ENCODE measurements at places on chromosomes 7 and 10. TPM values are rescaled to one million over a fixed set of nuclear protein-coding genes. Genes with fewer than 3 reads are reported as not detected.

ZNF503 gene
- polyA plus RNA-seq, result 8.4 TPM

TAS2R4 gene
- 0.38 TPM for polyA plus RNA-seq

OR2A5 gene
- not detected for polyA plus RNA-seq

DNA sequence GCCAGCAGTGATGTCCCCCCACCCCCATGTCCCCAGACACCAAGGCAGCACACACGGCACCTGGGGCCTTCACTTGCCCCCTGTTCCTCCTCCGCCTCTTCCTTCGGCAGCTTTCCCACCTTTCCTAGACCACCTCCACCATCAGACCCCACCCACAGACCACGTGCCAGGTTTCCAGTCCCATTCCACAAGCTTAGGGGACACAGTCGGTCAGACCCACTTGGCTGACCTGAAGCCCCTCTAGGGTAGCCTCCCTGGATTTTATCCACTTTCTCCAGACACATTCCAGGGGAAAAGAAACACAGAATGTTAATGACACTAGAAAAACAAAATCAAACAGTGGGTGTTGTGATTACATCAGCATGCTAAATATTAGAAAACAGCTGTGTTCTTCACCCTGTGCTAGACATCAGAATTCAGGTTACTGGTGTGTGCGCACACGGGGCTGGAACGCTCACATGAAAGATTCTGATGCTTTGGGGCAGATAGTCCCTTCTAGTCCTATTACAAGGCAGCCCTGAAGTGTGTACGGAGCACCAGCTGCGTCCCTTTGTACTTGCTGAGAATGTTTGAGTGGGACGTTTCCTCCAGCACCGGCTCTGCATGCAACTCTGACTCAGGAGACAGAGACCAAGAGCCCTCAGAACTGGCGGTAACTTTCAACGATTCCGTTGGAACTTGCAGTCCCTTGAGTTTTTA lies 75.5 kb upstream of the PPP2R2D start:
- DNase-seq, result peak; percentile 8

DNA sequence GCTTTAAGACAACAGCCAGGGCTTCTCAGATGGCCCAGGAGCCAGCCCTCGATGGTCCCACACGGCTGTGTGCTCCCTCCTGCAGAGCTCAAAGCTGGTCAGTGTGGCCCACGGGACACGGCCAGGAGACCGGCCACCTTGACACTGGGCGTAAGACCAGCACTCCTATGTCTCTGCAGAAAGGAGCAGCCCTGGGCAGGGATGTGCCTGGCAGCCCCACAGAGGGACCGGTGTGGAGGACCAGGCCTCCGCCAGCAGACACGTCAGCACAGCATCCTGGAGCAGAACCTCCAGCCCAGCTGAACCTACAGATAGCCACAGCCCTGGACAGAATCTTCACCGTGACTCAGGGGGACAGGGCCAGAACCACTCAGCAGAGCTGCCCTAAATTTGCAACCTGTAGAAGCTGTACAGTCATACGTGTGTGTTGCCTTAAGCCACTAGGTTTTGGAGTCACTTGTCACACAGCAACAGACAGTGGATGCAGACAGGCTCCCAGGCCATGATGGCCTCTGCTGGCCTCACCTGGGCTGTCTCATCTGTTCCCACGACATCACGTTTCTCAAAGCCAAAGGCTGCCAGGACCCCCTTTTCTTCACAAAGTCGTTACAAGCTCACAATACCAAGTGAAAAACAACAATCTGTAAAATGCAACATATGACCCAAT lies 132.4 kb downstream of the DIP2C start:
- DNase-seq, result no peak

DNA sequence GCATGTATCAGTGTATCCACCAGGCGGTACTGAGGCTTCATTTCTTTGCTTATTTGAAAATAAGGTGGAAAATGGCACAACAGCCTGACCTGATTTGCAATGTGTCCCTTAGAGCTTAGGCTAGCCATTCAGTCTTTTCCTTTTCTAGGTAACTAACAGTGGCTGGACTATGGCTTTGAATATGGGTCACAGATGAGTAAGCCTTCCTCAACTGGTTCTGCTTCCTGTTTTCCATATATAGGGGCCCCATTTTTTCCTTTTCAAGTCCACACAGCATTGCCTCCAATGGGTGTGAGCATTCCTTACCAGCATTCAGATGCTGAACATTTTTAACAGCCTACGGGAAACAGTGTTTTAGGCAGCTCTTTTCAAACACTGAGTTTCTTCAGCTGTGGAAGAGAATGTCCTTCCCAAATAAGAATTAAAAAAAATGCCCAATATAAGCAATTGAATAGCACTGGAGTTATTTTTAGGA lies 3.9 kb upstream of the ITGB1 start:
- DNase-seq, result no peak

GRCh38 chr7:157044147-157044687 lies 33.8 kb upstream of the MNX1 start:
- DNase-seq, result no peak

DNA sequence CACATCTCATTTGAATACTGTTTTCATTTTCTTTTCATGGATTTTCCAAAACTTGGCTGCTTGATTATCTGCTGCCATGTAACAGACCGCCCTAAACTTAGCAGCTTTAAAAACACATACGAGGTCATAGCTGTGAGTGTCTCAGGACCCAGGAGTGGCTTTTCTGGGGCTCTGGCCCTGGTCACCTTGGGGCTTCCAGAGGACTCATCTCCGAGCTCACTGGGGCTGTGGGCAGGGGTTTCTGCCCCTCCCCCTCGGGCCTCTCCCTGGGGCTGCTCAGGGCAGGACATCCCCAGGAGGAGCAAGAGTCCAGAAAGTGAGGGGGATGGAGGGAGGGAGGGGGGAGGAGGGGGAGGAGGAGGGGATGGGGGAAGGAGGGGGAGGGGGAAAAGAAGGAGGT lies 77.0 kb downstream of the NKX6-2 start:
- DNase-seq, result no peak

GRCh38 chr10:11437391-11438142 lies 173.9 kb downstream of the USP6NL start:
- no peak for DNase-seq

GRCh38 chr7:44056681-44057080 lies 8.7 kb downstream of the PGAM2 start:
- no peak for DNase-seq

DNA sequence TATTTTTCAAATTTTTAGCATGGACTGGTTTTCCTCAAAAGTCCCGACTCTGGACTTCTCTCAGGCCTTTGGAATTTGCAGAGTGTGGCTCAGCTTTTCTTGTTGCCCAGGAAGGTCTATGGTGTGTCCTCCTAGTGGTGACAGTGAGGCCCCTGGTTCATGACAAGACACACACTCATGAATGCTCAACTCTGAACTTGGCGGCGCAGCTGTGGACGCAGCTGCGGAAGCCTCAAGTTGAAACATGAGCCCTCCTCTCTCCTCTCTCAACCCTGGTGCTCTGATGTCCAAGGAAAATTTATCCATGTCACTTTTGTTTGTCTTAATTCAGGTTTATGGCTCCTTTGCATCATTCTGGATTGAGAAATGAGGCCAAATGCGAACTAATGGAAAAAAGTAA lies 183.9 kb downstream of the HECW1 start:
- DNase-seq, result peak; percentile 35

DNA sequence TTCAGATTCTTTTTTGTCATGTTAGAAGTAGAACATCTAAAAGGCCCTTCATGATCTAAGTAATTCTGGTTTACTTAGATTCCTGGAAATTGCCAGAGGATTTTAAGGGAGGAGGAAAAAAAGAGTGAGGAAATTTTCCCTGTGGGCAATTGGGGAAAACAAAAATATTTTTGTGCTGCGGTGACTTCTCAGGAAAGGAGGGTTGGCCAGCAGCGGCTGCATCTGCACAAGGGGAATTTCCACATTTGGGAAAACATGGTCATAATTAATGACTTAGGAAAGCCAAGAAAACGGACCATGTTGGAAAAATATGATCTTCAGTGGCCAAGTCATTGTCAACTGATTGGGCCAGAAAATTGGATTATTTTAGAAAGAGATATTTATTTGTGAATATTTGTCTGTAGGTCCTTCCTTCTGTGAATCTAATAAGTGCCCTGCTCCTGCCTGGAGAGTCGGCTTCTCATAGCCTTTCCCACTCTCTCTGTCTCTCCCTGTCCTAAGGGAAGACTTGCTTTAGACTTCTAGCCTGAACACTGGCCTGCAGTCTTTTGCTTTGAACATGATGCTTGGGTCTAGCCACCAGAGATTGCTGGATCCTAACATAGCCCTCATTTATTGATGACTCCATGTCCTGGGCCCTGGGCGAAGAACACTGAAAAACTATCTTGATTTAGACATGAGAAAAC lies 124.2 kb upstream of the MKLN1 start:
- no peak for DNase-seq
